MM.1S (cell line): ENCODE measurements at places on chromosomes 3 and 15.

GRCh38 chr15:25250906-25251622 is 187.8 kb downstream of the UBE3A start:
- no peak for DNase-seq

DNA sequence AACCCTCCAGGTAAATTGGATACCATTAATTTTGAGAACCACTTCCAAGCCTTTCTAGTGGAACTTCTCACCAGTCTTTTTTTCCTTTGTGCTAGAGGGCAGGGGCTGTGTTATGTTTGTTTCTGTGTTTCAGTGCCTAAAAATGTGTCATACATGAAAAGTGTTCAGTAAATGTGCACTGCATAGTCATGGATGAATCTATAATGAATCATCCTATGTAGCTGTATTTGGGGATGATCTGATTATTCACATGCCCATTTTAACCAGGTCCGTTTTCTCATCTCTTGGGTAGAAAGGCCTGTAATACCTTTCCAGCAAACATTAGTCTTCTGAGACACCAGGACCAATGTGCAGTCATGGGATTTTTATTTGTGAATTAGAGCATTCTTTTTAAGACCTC is 583.0 kb upstream of the GOLIM4 start:
- DNase-seq = no peak

DNA sequence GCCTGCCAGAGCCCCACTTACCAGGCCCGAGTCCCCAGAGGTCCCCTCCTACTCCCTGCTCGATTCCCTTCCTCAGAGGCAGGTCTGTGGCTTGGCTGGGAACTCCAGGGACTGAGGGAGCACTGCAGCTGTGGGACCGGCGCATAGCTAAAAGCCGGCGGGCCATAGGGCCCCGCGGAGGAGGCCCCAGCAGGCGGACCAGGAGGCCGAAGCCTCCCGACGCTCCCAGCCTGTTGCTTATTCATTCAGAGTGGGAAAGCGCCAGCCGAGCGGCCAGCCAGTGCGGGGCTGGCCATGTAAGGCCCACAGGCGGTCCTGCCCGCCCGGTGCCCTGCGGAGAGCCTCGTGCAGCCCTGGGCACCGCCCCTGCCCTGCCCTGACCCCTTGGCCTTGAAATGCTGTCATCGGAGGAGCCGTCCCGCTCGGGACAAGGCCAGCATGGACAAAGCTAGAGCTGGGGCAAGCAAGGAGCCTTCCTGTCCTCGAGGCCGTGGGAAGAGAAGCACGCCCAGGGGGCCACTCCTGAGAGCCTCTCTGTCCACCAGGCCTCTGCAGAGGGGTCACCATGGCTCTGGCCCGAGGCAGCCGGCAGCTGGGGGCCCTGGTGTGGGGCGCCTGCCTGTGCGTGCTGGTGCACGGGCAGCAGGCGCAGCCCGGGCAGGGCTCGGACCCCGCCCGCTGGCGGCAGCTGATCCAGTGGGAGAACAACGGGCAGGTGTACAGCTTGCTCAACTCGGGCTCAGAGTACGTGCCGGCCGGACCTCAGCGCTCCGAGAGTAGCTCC is at the start of gene LOXL1:
Gene LOXL1, plus strand, starts transcription at position 244 of the 784 bp plus-strand sequence. Its CDS starts 322 bp downstream, at position 566.
- DNase-seq = no peak

- no peak for DNase-seq
Observed at GRCh38 chr3:3191675-3192285, 12.3 kb upstream of the CRBN start.

DNA sequence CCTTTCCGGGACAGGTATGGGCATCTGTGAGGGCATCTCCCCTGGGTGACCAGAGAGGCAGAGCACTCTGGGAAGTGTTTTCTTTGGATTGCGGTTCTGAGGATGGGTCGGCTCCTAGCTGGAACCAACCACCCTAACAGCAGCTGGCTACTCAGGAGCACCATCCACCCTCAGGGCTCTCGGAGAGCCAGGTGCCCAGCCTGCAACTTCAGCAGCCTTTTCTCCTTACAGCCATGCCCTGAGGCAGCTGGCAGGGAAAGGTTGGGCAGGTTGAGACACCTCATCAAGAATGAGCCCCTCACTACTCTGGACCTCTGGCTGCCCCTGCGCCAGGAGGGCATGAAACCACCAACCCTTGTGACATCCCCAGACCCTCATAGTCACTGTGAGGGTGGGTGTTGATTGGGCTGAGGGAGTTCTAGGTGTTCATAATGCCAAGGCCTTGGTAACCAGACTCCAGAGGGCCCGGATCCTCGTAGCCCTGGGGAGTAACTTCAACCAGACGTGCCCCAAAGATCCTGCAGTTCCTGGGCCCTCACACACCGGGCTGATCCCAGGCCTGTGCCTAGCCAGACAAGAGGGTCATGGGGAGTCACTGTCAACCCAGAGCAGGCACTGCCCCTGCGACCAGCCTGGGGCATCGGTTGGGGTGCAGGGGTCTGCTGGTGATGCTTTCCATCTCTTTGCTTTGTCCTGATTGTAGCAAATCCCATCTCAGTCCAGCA is 114.4 kb upstream of the ABHD17C start:
- no peak for DNase-seq
